Posterior vena cava (tissue), 2 donors: ENCODE measurements at places on chromosomes 13 and 19. TPM values are rescaled to one million over a fixed set of nuclear protein-coding genes. Genes with fewer than 3 reads are reported as not detected.

SH2D3A gene
- 0.52 TPM for total RNA-seq

GRCh38 chr13:25963674-25964073 lies 88.1 kb downstream of the SHISA2 start:
- DNase-seq = no peak

S1PR4 gene
- total RNA-seq = 3.1 TPM

C13orf46 gene
- 1.2 TPM for total RNA-seq
